ENCODE measurements at places on chromosomes 3 and 15.

GRCh38 chr15:69718436-69718835 is 265.8 kb downstream of the RPLP1 start:
- DNase-seq = no peak

- DNase-seq = no peak
These were observed 4.9 kb downstream of the NANOGP8 start for GRCh38 chr15:35080226-35080625.

DNA sequence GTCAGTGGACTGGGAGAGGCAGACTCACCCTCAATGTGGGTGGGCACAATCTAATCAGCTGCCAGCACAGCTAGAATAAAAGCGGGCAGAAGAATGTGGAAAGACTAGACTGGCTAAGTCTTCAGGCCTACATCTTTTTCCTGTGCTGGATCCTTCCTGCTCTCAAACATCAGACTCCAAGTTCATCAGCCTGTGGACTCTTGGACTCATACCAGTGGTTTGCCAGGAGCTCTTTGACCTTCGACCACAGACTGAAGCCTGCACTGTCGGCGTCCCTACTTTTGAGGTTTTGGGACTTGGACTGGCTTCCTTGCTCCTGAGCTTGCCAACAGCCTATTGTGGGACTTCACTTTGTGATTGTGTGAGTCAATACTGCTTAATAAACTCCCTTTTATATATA is 68.0 kb downstream of the CNTN3 start:
- no peak for DNase-seq

- no peak for DNase-seq
These were observed 1099.9 kb downstream of the TUSC7 start for GRCh38 chr3:117809186-117810081.

DNA sequence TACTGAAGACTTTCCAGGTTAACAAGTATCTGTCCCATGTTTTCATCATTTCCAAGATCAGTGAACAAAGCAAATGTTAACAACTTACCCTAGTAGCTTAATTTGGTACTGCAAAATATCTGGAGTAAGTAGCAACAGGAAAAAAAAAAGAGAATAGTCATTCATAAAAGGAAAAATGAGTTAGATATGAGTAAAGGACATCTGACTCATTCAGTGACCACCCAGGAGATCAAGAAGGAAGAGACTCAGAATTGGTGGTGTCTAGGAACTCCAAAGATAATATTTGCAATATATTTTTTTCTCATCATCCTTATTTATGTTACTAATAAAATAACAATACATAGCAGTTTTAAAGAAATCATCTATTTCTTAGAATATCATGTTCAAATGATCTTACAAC is 253.8 kb upstream of the COL8A1 start:
- DNase-seq = no peak

- no peak for DNase-seq
These were observed 8.2 kb upstream of the ANKRD63 start for GRCh38 chr15:40290918-40291574.

GRCh38 chr15:76084256-76084655 is 24.5 kb downstream of the TMEM266 start:
- DNase-seq = no peak

DNA sequence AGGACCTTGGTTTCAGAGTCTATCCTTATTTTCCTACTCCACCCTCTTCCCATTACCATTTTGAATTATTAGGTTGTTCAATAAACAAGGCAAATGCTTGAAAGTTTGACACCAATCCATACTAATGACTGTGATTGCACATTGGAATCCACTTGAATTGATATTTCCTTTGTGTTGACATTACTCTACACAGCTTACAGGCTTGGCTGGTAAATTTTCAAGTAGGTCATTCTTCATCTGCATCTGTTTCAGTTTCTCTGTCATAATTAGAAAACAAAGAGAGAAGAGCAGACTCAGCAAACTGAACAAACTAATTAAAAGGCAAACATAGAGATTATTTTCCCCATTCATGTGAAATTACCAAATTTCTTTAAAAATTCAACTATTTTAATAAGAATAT is 732.9 kb upstream of the BCHE start:
- DNase-seq = no peak

- no peak for DNase-seq
These were observed 173.7 kb downstream of the ATG7 start for GRCh38 chr3:11445883-11446282.

DNA sequence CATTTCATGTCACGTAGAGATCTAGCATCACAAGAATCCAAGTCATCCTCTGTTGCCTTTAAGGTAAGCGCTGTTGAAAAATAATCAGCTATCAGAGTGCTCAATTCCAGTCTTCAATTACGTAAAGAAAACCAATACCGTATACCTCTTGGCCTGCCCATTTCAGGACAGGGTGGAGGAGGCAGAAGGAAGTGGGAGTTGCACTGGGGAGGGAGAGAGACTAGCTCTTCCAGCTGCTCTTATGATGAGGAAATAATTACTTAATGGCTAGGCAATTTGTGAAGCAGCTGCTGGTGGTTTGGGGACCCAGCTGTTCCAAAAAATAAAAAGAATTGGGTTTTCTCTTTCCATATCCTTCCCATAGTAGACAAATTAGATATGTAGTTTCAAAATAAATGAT is 365.8 kb upstream of the MCTP2 start:
- no peak for DNase-seq

DNA sequence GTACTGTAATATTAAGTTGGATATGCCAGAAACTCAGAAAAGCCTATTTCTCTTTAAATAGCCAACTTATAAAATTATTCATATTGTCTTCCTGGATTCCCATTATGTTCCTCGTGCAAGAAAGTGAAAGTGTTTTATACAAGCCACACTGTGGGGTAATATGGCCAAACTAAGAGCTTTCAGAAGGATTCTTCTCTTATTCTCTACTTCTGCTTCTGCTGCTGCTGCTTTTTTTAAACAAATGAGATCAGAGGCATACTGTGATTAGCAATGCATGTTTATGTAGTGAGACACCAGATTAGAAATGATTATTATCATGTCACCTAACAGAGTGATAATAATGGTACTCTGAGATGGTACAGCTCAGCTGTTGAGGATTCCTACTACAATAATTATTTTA is 1026.5 kb upstream of the CFAP20DC start:
- DNase-seq = no peak

GRCh38 chr15:22884344-22884743 is 45.9 kb downstream of the NIPA2 start:
- DNase-seq = no peak

DNA sequence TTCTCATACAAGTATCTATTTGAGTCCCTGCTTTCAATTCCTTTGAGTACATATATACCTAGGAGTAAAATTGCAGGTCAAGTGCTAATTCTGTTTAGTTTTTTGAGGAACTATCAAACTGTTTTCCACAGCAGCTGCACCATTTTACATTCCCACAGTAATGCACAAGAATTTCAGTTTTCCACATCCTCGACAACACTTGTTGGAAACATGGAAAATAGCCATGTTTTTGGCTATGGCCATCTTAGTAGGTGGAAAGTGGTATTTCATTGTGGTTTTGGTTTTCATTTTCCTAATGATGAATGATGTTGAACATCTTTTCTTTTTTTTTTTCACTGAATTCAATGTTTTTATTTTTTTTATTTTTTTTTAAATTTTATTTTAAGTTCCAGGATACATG is 44.4 kb upstream of the TNFAIP8L3 start:
- no peak for DNase-seq

GRCh38 chr3:83189634-83190033 is 1428.2 kb upstream of the GBE1 start:
- DNase-seq = no peak

DNA sequence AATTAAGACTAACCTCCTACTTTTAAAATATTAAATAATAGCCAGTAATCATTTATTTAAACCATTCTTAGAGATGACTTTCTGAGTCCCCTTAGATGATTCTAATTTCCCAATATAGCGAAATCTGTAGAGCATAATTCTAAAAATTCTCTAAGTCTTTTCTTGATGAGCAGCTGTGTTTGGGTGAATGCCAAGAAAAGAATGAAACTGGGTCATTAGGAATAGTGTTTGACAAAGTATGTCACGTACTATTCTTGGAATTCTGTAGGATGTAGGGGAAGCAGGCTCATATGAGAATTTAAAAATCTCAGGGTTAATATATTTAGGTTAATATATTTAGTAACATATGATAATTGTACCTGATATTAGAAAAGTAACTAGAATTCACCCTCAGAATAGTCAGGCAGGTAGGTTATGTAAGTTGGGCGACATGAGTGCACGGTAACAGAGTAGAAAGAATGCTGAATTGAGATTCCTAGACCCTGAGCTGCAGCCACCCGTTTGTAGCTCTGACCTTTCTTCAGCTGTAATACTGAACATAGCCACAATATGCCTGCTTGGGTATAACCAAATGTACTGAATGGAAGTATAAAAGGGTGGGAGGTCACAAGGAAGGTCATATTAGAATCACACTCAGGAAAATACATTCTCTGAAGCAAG is 524.3 kb downstream of the UNC13C start:
- DNase-seq = no peak

DNA sequence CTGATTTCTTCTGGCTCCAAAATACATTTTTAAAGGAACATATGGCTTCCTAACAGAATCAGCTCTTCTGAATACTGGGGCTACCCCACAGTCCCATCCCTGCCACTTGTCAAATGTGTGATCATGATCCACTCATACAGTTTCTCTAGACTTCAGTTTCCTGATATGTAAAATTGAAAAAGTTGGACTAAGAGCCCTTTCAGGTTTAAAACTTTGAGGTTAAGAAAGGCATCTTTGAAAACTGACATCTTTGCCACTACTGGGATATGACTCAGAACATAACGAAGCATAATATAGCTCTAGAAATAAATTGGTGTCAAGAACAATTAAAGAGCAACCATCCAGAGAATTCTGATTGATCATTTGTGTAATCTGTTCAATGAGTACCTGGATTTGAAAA is 248.3 kb downstream of the IL5RA start:
- no peak for DNase-seq

DNA sequence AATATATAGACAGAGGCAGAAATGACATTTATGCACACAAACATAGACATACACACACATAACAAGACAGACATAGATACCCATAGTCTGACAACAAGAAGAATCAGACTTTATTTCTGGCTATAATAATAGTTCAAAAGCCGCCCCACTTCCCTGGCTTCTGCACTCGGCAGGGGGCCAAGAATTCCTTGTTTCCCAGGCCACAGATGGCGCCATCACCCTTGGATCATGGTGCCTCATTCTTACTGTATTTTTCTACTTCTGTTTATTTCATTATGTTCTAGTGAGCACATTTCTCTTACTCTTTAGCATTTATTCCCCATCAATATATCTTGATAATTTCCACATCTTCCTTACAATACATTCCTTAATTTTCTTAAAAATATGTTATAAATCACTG is 387.5 kb downstream of the NLGN1 start:
- DNase-seq = no peak

- no peak for DNase-seq
These were observed 100.7 kb downstream of the MEX3B start for GRCh38 chr15:81945014-81945615.

GRCh38 chr3:32257641-32258438 is 19.4 kb downstream of the CMTM8 start:
- DNase-seq = no peak

- DNase-seq = no peak
These were observed 29.8 kb downstream of the SRPRB start for GRCh38 chr3:133835418-133835743.

- DNase-seq = no peak
These were observed 560.3 kb upstream of the NR2F2 start for GRCh38 chr15:95770196-95770595.

DNA sequence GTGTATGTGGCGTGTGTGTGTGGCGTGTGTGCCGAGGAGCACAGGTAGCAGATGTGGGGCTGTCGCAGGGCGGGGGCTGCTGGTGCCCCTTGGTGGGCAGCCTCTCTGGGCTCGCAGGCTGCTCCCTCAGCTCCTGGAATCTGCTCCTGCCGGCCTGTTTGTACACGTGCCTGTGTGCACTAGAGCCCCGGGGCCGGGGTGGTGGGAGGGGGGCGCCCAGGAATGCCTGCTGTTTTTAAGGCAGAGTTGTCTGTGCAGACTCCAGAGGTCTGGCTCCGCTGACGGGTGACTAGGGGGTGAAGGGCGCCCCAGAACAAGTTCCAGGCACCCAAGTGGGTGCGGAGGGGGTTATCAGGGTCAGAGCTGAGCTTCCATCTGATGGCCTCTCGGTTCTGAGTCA is 112.2 kb downstream of the FBLN2 start:
- DNase-seq = no peak

DNA sequence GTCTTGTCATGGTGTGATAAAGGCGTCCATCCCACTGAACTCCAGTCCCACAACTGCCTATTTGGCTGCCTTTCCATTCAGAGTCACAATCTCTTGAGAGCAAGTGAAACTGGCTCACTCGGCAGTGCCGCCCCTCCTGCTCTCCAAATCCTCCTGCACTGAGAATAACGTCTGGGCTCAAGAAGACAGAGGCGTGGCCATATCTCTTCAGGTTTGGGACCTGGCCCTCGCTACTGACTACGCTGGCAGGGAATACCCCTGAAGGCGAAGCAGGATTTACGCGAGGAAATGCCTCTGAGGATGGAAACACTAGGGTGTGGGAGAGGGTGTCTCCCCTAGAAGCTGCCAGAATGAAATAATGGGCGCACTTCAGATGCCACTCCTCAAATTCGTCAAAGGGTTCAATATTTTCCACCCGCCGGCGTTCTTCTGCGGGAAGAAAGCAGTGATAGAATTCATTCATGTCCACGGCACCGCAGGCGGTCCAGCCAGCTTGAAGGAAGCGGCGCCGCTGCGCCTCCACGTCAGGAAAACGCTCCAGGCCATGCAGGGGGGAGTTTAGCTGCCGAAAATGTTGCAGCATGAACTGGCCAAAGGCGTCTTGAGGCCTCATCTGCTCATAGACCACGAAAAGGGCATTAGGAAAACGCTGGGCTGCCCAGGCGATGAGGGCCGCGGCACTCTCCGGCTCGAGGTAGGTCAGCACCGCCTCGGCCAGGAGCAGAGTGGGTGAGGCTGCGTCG is 985 bp downstream of the LCMT2 start:
- no peak for DNase-seq

DNA sequence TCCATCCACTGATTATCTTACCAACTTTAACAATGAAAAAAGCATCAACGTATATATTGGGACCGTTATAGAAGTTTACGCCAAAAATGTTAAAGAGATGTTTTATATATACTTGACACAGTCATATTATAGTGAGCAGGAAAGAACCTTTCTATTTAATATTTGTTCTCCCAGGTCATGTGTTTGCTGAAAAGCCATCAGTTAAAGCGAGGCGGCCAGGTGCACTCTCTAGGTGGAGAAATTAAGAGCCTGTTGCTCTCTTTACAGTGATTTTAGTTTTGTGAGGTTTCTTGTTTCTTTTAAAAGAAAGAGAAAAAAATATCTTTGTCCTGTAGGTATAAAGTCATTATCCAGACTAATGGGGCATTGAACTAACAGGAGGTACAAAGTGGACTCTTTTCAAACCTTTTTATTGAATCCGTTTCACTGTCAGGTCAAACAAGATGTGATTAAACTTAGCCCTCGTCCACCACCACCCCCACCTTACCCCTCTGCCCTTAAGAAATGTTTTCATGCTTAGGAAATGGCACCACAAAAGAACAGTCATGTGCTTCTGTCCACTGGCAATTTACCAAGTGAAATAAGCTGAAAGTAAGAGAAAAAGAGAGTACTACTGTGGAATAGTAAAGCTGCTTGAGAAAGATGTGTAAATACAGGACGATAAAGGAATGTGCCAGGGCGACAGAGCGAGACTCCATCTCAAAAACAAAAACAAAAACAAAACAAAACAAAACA is 279.9 kb downstream of the PTPRG start:
- no peak for DNase-seq

GRCh38 chr3:79406175-79406574 is 361.6 kb downstream of the ROBO1 start:
- DNase-seq = no peak
